ENCODE measurements at places on chromosomes 16 and 17.

- DNase-seq = peak; percentile 85
Observed at GRCh38 chr16:66603537-66604375, 748 bp upstream of the CMTM3 start.

DNA sequence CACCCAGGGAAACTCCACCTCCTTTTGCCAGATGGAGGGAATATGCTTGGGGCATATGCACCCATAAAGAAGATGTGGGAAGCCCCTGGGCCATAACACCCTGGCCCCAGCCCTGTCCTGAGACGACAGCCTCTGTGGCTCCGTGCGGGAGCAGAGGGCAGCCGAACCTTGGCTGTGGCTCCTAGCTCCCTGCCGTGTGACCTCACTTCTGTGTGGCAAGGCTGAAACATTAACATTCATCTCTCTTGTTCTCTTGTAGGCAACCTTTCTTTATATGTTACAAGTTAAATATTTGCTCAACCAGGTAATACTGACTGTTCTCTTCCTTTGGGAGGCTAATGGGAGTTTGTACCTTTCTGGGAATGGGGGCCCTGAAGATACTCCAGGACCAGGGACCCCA, 17.5 kb downstream of the SLC47A1 start:
- no peak for DNase-seq

- DNase-seq = no peak
Observed at GRCh38 chr16:46857368-46857945, 26.5 kb upstream of the C16orf87 start.

DNA sequence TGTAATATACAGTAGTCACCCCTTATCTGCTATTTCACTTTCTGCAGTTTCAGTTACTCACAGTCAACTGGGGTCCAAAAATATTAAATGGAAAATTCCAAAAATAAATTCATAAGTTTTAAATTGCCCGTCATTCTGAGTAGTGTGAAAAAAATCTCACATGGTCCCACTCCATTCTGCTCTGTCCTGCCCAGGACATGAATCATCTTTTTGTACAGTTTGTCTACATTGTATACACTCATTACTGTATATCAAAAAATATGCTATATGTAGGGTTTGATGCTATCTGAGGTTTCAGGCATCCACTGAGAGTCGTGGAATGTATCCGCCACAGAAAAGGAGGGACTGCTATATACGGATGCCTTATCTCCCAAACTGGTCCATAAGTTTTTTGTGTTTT, 16.0 kb upstream of the APPBP2 start:
- no peak for DNase-seq

GRCh38 chr17:68953340-68953997, 1.7 kb downstream of the ABCA8 start:
- DNase-seq = no peak

- no peak for DNase-seq
Observed at GRCh38 chr16:12146966-12147365, 170.4 kb downstream of the SNX29 start.

- DNase-seq = no peak
Observed at GRCh38 chr16:11053916-11054460, 109.6 kb downstream of the CLEC16A start.

GRCh38 chr16:49745311-49745747, 110.6 kb downstream of the ZNF423 start:
- DNase-seq = no peak

GRCh38 chr16:15714393-15715172, 64.5 kb downstream of the NDE1 start:
- DNase-seq = no peak

DNA sequence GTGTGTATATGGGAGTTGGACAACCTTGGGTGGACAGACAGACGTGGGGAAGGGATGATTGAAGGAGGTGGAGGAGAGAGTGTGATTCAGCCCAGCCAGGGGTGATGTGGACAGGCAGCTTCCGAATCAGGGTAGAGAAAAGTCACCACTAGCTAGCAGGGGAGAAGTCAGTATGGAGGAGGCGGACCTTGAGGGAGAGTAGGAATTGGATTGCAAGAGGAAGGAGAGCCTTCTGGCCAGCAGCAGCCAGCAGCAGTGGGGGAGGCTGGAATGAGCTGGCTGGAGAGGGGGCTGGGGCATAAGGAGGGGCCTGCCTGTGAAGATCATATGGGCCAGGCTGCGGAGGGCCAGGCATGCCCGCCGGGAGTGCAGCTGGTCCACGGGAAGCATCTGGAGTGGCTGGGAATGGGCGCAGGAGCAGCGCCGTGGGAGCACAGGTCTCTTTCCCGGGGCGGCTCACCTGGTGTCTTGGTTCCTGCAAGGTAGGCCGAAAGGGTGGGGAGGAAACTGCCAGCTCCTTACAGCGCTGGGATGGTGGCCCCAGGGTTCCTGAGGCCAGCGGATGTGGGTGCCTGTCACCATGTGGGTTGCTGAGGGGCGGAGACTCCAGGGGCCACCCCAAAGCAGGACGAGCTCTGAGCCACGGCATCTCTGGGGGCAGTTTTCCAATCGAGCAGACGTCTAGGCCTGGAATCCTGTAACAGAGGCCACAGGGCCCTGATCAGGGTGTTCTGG, 235.3 kb downstream of the SEC14L1 start:
- DNase-seq = peak; percentile 69

DNA sequence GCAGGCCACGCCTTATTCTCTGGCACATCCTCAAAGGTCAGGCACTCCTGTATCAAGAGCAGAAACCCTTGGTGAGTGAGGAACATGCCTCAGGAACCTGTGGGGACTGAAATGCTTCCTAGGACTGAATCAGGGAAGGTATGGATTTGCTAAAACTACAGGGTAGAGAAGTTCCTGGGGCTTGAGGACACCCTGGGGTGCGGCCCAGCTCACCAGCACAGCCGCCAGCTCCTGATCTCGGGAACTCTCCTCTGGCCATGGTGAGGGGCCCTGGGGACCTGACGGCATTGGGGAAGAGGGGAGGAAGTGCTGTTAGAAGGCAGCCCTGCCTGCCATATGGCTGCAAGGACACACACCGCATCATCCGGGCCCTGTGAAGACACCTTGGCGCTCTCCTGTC, 7.5 kb downstream of the ZSCAN10 start:
- no peak for DNase-seq

Data from CD4-positive, alpha-beta T cell treated with Interleukin-12 subunit alpha and Interleukin-12 subunit beta, for 1 hour (primary cell).